Effector memory CD8-positive, alpha-beta T cell (primary cell): ENCODE measurements at places on chromosomes 4 and X.

- no peak for DNase-seq
Measured at GRCh38 chr4:19913650-19914049, 338.1 kb upstream of the SLIT2 start.

- DNase-seq = no peak
Measured at GRCh38 chr4:88908521-88908920, 148.5 kb downstream of the FAM13A start.

DNA sequence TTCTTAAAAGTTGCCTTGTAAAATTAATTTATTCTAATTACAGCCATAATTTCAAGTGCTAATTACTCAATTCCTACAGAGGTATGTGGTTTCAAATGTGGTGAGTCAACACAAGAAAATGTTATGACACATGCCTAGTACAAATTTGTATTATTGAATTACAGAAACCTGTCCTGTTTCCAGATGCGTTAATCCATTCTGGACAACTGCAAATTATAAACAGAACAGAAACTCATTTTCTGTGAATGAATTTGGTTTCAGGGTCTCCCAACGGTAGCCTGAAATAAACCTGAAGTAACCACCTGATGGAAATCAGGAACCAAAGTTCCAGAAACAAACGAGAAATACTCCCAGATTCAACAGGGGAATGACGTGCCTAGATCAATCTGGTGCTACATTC is 328.6 kb upstream of the F9 start:
- no peak for DNase-seq

- DNase-seq = no peak
Measured at GRCh38 chr4:100177126-100177525, 13.1 kb downstream of the DDIT4L start.

DNA sequence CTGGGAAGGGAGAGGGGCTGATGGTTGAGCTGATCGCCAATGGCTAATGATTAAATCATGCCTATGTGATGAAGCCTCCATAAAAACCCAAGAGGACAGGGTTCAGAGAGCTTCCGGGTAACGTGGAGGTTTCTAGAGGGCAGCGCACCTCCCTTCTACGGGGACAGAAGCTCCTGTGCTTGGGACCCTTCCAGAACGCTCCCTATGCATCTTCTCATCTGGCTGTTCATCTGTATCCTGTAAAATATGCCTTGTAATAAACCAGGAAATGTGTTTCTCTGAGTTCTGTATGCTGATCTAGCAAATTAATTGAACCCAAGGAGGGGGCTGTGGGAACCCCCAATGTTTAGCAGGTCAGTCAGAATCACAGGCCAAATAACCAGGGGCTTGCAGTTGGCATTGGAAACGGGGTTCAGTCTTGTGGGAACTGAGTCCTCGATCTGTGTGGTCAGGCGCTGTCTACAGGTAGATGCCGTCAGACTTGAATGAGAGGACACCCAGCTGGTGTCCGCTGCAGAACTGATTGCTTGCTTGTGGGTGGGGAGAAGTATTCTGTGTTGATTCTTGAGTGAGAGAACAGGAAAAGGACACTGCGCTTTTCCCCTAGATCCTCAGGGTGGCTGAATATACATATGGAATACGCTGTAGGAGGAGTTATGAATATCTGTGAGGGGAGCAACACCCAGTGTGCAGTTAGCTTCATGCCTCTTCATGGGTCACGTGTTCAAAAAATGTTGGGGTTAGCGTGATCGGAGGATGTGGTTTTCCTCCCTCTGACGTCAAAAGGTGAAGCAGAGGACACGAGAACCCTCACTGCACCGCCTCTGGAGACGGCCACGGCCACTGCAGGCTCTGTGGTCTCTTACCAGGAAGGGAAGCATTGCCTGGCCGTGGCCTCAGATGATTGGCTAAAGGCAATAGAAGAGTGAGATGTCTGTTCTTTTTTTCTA is 29.2 kb downstream of the HTT-AS start:
- DNase-seq = peak; percentile 81

DNA sequence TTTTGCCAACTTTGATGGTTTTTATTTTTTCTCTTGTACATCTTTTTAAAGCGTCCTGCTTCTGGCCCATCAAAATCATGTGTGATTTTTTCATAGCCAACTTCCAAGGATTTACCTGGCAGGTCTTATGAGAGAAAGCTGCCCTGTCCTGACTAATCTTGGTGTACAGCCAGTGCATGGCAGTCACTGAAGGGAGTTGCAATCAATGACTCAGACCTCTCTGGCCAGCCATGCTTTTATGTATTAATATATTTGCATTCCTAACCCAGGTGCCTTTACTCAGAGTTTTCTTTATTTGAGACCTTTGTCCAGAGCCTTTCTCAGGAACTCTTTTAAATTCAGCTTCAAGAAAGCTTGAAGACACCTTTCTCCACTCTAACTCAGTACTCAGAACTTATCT is 691.5 kb upstream of the HTR2C start:
- no peak for DNase-seq

GRCh38 chr4:11252149-11252548 is 176.5 kb downstream of the HS3ST1 start:
- DNase-seq = no peak
